Caudate nucleus (tissue), 63 donors: ENCODE measurements at places on chromosomes 11 and 22.

- peak; percentile 15 for DNase-seq
These were observed 9.9 kb upstream of the IGLL5 start for GRCh38 chr22:22877523-22878210.

DNA sequence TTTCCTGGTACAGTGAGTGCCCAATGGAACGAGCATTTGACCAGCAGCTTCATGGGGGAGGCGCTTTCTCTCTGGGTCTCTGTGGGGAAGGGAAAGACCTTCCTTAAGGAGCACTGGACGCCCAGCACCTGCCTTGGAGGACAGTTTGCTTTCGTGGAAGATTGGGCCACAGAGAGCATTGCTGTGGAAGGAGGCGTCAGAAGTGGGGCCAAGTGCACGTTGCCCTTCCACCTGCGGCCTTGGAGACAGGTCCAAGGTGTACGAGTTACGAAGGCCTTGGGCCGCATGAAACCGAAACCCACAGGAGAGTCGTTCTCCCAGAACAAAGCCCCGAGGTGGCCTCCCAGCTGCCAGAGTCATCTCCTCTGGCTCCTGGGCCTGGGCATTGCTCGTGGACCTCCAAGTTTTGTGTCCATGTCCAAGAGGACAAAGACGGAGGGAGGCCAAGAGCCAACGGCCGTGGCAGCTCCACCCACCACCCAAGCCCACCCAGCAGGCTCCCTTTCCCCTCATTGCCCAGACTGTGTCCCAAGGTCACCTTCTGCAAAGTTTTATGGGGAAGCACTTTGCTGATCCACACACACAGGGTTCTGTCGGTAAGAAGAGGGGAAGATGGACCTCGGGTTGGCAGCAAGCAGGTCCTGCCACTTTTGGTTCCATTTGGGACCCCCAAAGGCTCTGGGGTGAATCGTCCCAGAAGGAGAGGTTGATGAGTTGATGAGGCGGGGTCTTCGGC, 5.8 kb upstream of the NLRP6 start:
- no peak for DNase-seq

DNA sequence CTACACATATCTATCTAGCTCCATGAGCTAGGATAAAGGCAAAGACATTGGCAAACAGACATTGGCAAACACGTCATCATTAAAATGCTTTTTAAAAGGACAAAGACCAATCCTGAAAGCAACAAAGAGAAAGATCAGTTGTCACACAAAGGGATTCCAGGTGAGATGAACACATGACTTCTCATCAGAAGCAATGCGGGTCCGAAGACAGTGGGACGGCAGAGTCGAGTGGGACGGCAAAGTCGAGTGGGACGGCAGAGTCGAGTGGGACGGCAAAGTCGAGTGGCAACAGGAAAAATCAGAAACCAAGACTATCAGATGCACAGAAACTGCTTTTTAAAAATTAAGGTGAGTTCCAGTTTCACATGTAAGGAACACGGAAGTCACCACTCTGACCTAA, 609.5 kb downstream of the BRD1 start:
- no peak for DNase-seq

DNA sequence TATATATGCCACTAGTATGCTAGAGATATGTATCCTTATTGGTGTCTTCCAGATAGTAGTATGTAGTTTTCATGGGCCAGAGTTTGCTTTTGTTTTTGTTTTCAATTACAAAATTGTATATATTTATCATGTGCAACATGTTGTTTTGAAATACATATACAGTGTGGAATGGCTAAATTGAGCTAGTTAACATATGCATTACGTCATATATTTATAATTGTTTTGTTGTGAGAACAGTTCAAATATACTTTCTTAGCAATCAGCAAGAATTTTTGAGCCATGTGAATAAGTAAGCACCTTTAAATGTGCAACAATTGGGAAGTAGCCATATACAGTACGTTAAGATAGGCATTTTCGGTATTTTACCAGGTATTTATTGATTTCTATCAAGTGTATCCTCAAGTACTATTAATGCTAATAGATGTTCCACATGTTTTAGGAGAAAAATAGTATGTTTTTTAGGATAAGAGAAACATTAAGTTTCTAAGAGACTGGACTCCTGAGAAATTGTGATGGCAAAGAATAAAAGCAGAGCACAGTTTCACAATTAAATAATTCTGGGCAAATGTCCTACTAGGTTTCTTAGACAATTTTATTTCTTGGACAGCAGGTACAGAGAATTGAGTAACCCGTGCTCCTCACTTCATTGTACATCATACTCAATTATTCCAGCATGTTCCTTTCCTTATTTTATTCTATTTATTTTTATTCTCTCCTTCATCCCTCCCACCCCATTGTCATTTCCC, 60.5 kb upstream of the SLC5A12 start:
- DNase-seq, result no peak

DNA sequence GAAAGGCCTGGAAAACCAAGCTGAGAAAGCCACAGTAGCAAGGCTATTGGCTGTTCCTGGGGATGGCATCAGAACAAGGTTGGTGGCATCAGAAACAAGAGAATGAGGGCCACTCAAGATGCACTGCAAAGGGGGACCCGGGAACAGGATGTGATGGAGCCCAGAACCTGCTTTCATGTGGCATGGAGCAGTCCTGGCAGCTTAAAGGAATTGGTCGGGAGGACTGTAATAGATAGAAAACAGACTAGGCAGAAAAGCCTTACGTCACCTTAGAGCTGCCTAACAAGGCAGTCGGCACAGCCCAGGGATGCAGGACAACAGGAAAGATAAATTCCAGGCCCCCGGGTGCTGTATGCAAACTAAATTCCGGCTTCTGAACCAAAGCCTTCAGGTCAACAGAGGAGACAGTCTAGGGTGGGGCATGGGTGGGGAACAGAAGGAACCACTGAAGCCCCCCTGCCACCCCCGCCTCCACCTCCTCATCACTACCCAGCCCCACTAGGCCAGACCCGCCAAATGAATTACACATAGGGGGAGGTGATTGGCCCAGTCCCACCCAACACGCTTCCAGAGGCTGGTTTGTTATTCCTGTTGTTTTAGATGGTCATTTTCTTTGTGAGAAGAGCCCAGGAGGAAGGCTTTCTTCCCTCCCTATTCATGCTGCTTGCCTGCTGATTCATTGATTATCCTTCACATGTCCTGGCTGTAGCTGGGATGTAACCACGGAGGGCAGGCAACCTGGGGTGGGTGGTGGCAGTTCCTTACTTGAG, 25.7 kb upstream of the LRRC55 start:
- no peak for DNase-seq

GRCh38 chr11:69879729-69880005, 60.5 kb upstream of the FGF3 start:
- DNase-seq, result no peak

DNA sequence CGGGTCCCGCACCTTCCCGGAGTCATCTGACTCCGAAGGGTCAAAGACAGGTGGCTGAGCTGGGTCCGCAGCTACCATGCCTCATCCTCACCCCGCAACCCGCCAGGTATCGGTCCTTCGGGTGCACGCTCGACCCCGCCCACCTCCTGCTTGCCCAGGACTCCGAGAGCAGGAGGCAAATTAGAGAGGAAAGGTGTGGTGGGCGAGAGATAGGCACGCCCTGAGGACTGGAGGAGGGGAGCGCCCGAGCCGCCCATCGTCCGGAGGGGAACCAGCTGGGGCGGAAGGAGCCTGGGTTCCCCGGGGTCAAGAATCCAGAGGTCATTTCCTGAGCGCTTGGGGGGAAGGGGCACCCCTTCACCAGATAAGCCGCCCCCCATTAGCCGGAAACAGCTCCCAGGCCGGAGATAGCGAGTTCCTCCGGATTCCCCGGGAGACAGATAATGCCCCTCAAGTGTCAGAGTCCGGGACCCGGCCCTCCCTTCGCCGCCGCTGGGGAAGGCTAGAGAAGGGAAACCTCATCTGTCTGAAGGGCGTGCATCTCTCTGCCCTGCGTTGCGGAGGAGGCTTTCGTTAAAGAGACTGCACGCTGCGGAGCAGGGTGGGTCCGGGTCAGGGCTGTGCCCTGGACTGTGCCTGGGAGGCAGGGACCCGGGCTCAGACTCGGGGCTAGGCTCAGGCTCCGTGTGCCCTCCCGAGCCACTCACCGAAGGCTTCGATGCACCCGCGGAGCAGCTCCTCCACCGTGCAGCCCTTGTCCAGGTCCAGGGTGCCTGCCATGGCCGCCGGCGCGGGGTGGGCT, 1.7 kb downstream of the RASGRP2 start:
- no peak for DNase-seq

GRCh38 chr11:1750840-1751530, 590 bp upstream of the IFITM10 start:
- DNase-seq, result no peak

DNA sequence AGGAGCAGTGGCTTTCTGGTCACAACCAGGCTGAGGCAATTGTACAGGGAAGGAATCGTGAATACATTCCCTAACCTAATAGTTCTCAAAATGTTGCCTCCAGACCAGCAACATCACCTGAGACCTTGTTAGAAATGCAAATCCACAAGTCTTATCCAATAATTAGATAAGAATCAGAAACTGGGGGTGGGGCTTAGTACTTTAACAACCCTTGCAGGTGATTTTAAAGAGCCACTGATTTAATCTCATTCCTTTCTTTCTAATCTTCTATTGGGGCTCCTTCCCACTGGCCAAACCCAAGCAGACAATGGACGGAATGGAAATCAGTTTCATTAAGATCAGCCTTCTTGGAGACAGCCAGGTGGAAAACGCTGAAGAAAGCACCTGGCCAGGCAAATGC, 142.4 kb upstream of the DDI1 start:
- DNase-seq, result no peak

- no peak for DNase-seq
These were observed 6.0 kb upstream of the LRRC10B start for GRCh38 chr11:61502522-61502921.

GRCh38 chr11:10139656-10140055, 154.4 kb downstream of the SBF2 start:
- no peak for DNase-seq

DNA sequence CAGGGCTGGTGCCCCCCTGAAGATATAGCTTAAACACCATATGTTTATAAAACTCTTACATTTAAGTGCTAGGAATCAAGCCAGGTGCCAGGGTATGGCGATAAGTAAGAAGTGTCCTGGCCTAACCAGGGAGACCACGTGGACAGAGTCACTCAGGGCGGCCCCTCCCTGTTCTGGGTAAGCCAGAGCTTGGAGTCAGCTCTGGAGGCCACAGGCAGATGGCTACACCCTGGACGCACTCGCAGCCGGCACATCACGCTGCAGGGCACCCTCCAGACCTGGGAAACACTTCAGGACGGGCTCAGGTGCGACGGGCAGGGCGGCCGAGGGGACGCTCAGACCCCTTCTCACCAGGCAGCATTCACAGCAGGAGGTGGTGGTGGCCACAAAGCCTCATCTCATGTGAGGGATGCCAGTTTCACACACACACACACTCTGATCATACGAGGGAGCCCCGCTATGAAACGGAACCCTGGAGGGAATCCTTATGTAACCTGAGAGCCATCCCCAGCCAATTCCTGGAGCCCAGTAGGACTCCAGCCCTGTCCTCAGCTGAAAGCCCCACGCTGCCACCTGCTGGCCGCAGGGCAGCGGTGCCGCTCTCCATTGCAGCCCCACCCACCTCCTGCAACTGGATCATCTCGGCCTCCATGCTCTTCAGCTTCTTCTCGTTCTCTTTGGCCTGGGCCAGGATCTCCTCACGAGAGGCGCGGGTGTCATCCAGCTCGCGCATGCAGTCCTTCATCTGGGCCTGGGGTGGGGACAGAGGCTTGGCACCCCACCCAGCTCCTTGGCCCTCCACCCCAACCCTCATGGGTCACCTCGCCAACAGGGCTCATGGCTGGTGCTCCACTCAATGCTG, 33.4 kb downstream of the APOL1 start:
- DNase-seq, result peak; percentile 51

DNA sequence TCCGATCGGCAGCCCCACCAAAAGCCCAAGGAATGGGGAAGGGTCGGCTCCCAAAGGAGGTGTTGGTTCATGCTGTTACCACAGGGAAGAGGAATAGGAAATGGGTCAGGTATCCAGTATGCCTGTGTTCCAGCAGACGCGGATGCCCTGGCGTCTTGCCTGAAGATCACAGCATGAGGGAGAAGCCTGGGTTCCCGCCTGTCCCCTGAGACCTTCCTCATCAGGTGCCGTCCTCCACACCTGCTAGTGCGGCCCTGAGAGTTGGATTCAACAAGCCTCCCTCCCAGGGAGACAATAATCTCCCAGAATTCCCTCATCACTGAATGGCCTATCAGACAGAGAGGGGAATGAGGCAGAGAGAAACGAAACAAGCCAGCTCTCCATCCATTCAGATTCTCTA, 92.2 kb downstream of the SPATA19 start:
- no peak for DNase-seq

DNA sequence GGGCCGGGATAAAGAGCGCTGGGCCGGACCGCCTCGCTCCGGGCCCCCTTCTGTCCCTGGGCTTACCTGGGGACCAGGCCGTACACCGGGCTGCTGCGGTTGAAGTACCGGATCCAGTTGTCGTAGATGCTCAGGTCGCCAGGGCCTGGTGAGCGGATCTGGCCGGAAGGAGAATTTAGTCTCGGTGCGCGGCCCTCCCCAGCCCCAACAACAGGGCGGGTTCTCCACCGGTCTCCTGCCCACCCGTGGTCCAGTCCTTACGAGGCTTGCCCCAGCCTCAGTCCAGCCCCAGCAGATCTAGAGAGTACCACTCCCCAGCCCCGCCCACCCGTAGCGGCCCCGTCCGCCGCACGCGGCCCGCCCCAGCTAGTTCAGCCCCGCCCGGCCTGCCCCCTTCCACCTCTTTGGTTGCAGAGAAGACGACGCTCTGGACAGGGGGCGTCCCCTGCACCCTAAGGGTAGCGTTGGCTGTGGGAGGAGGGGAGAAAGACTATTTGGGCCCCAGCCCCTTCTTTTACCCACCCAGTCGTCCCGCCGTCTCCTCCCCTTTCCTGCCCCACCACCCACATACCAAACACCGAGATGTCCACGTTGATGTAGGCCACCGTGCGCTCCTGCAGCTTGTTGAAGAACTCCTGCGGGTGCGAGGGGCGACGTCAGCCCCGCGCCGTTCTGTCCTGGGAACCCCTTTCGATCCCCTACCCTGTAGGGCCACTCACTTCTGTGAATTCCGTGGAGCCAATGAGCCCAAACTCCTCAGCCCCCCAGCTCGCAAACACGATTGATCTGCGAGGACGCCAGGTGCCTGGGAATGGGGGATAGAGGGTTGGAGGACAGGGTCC, 6.8 kb downstream of the SAC3D1 start:
- DNase-seq, result no peak
